Stimulated activated naive CD4-positive, alpha-beta T cell treated with Interleukin-2 at 50 U/mL for 16 hours (primary cell): ENCODE measurements at places on chromosomes 12 and 14.

DNA sequence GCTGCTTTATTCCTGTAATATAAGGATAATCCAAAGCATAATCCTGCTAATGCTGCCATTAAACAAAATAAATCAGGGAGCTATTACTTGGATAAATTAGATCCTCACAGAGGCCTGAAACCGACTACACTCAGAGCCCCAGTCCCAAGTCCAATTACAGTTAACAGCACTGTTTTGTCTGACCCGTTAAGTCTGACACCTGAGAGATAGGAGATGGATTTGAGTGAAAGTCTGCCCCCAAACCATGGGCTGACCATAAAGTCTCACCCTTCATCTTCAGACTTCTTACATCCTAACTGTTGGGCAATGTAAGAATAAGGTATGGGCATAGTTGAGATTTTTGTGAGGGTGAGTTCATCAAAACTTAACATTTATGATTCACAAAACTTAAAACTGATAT, 181.7 kb downstream of the PLCZ1 start:
- no peak for DNase-seq

GRCh38 chr12:108930155-108930554, 50.3 kb downstream of the DAO start:
- DNase-seq = no peak

DNA sequence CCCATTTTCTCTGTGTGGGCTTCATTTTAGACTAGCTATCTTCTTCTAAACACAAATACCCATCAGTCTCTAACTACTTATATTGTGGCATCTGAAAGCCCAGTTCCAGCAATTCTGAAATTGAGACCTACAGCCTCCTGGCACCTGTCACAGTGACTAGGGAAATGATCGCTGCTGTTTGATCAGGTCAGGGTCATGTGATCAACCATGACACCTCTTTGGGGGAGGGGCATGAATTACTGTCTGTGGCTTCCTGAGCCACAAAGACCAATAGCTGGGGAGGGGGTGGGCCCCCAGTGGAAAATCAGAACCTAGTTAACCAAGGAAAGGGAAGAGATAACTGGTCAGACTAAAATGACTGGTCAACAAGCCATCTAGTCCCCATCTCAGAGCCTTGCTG, 14.1 kb downstream of the WSCD2 start:
- DNase-seq = no peak

DNA sequence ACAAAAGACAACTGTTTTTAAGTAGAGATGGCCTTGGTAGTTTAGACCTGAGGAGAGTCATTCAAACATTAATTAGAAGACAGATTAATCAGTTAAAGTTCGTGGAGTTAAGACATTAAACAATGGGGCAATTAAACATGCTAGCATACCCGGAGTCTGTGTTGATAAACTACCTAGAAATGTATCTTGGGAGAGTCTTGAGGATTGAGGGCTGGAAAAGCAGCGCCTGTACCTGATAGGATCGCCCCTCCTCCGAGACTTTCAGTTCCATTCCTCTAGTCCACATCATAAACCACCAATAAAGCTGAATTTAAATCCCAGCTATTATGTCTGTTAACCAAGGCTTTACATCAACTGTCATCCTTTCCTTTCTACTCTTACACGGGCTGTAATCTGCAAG, 1.0 kb upstream of the KRAS start:
- no peak for DNase-seq

GRCh38 chr14:22981090-22981875, 1.1 kb downstream of the AJUBA start:
- DNase-seq = no peak
